CD8-positive, alpha-beta T cell (primary cell): ENCODE measurements at places on chromosomes 16 and 17.

DNA sequence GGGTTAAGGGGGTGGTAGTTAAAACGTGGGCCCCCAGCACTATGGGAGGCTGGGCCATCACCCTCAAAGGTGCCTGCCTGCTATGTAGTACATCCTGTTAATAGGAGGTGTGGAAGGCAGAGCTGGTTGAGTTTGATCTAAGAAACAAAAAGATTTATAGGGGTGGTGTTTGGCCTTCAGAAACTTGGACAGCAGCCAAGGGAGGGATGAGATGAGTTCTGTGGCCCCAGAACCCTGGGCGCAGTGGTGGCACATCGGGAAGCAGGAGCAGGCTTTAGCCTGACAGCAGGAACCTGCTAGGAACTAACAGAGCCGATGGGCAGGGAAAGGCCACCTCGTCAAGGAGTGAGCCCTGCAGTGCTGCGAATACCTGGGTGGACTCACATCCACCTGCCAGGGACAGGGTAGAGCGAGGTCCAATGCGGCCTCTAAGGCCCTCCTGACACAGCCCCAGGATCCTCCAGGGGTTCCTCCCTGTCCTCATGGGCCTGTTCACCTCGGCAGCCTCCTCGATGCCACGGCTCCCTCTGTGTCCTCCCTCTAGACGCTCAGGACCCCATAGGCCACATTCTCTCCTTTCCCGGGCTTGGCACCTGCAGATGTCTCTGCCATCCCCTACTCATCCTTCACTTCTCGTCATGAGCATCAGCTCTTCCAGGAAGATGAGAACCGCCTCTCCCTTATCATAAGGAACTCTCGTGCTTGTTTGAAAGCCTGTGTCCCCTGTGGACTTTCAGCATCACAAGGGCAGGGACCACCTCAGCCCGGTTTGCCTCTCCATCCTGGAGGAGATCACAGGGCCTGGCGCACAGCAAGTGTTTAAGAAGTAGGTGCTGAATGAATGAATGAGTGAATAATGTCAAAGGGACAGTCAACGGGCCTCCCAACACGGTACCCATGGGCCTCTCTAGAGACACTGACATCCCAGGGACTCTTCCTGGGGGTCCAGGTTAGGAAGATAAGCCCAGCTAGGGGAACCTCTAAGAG lies 103.5 kb upstream of the TNRC6C start:
- DNase-seq = no peak

GRCh38 chr16:83652943-83653342 lies 154.8 kb upstream of the HSBP1 start:
- DNase-seq = no peak

DNA sequence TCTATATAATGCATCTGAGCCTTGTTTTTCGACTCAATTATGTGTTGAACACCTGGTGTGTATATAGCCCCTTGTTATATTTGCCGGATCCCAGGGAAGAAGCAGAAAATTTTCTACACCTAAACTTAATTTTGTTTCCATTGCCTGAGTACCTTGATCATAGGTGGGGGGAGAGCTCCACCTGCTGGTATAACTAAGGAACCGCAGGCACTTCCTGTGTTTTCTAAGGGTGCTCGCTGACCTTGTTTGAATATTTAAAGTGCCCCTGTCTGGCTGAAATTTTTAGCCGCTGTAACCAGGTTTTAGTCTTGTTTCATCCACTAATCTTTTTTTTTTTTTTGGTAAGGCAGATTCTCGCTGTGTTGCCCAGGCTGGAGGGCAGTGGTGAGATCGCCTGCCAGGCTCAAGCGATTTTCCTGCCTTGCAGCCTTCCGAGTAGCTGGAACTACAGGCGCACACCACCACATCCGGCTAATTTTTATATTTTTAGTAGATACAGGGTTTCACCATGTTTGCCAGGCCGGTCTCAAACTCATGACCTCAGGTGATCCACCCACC lies 6.5 kb upstream of the NUBP1 start:
- DNase-seq = peak; percentile 48

- DNase-seq = no peak
These were observed 645 bp upstream of the GFOD2 start for GRCh38 chr16:67719778-67720144.

DNA sequence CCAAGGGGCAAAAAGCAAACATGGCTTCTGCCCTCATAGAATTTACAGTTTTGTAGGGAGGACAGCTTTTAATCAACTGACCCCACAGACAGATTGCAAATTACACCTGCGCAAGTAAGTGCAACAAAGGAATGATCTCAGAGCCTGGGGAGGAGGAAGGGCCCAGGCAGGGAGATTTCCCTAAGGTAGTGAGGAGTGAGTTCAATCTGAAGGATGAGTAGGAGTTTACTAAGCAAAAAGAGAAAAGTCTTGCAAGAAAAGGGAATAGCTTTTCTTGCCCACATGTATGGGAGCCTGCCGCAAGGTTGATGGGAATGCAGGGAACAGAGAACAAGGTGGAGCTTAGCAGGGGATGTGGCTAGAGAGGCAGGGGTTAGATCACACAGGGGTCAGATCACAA lies 1.6 kb upstream of the SOCS7 start:
- DNase-seq = no peak

DNA sequence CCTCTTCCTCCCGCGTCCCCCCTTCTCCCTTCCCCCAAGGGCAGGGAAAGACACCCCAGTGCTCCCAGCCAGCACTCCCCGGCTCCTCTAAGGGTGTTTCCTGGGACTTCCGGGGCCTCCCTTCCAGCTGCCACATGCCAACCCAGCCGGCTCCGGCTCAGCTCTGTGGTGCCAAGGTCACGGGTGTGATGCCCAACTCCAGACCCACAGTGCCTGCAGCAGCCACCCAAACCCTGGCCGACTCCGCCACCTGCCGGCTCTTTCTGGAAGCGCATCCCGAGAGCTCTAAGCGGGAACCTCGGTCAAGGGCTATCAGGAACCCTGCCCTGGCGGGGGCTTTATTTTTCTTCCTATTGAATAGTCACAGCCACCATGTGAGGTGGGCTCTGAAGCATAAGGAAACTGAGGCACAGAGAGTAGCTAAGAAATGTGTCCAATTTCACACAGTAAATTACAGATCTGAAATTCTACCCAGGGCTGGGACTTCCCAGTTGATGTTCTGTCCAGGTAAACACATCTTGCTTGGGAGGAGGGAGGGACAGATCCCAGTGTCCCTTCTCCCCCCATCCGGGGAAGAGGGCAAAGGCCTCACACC lies 3.3 kb upstream of the PPP1R1B start:
- peak; percentile 80 for DNase-seq

DNA sequence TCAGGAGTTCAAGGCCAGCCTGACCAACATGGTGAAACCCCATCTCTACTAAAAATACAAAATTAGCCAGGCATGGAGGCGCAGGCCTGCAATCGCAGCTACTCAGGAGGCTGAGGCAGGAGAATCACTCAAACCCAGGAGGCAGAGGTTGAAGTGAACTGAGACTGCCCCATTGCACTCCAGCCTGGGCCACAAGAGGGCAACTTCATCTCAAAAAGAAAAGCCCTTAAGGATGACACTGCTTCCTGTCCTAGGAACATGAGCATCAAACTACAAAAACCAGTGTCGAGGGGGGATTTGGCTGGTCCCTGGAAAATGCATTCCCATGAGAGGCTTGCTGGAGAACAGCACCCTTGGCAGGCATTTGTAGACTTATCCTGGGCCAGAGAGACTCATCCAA lies 449.5 kb upstream of the PSMD7 start:
- DNase-seq = no peak

DNA sequence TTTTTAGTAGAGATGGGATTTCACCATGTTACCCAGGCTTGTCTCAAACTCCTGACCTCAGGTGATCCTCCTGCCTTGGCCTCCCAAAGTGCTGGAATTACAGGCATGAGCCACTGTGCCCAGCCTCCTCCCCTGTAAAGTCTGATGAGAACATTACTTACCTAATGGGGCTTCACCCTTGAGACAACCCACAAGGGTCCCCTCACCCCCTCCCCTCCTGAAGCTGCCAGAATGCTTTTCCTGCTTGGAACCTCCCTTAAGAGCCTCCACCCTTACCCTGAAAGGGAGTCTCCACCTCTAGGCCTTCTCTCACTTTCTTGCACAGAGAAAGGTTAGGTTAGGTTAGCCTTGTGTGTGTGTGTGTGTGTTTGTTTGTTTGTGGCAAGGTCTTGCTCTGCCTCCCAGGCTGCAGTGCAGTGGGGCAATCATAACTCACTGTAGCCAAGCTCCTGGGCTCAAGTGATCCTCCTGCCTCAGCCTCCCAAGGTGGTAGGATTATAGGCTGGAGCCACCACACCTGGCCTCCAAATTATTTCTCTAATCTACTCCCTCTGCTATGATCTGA lies 8.9 kb downstream of the SLC5A11 start:
- no peak for DNase-seq

DNA sequence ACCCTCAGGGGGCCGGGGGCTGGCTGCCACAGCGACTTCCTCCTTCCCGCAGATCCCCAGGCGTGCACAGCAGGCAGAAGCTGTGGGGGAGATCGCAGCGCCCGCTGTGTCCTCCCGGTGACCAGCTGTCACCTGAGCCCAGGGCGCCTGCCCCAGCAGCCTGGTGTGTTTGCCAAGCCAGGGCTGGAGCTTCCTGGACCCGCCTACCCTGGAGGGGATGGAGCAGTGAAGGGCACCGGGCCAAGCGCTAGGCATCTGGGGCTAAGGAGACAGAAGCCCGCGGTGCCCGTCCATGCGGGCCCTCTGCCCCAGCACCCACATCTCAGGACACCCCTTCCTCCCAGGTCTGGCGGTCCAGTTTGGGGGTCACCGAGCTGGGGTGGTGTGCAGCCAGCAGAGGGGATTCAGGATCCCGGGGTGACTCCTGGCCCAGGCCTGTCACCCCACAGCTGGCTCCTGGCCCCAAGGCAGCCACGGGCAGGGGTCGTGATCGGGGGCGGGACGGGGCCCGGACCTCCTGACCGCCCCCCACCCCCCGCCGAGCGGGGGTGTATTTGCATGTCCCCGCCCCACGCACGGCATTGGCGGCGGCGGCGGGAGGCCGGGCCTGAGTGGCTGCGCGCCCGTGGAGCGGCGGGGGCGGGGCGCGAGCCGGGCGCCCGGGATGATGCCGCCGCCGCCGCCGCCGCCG lies at the start of gene RAB26:
Gene RAB26, plus strand, starts transcription at position 645 of the 691 bp plus-strand sequence. CDS start 159 bp downstream, outside the sequence.
- DNase-seq = peak; percentile 37

- DNase-seq = no peak
These were observed 8.8 kb upstream of the GJD3 start for GRCh38 chr17:40373324-40373723.

- no peak for DNase-seq
These were observed 22.0 kb downstream of the SALL1 start for GRCh38 chr16:51129105-51129504.

GRCh38 chr17:40542558-40543411 lies 22.5 kb downstream of the CCR7 start:
- no peak for DNase-seq

DNA sequence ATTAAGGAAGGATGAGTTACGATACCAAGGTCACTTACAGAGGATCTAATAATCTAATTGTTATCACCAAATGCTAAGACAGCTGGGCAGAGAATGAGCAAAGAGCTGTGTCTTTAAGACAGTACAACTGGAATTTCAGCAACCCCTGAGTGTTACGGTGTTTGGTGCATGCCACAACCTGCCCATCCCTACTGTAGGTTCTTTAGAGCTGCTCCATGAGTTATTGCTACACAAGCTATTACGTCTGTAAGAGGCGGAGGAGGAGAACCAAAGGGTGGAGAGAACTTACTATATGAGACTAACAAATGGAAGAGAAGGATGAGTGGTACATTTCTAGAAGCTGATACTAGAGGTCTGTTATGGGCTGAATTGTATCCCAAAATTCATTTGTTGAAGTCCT lies 14.2 kb upstream of the C17orf78 start:
- no peak for DNase-seq

GRCh38 chr17:50094753-50095619 lies at the start of gene PDK2:
PDK2 (plus strand) TSS chr17:50095351; CDS start chr17:50095436, 85 bp downstream.
- peak; percentile 95 for DNase-seq

GRCh38 chr16:67372664-67373063 lies 20.6 kb downstream of the TPPP3 start:
- peak; percentile 10 for DNase-seq

DNA sequence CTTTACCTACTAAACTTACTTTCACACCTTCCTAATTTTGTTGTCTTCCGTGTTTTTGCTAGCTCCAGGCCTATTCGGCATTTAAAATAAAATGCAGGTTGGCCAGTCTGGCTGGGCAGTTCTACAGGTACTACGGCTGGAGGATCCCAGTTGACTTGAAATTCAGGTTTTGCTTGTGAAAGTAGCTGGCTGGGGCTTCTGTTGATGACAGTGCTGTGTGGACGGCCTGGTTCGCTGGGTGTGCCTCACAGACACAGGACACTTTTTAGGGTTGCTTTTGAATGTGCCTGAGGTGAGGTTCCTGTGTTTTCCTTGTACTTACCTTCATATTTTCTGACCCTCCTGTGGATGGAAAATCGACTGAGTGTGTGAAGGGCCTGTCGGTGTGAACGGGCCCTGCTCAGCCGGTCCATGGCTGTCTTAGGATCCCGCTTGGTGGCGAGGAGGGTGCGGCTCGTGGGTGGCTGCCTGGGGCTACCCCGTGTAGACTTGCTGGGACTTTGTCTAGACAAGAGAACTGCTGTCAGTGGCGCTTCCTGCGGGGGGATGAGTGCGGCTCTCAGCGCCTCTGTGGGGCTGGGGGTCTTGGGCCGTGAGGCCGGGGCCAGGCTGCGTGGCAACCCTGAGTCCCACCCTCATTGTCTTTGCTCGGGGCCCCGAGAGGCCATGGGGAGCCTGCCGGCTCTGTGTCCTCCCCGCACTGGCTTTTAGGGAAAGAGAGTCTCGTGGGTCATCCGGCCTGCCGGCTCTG lies 18.7 kb upstream of the ZNF750 start:
- DNase-seq = no peak

DNA sequence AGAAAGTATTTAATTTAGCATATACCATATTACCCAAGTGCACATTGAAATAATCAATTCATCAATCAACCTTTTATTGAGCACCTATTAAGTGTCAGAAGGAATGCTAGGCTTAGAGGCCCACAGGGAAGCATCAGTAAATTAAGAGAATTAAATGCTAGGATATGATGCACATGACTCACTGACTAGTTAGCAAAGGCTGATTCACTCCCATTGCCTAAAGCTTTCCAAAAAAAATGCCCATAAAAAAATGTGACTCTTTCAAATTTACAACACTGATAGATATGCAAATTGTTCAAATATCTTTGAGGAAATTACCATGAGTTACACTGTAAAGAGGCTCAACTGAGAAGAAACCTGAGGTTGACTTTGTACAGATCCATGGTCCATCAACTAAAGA lies 883.3 kb downstream of the CDH11 start:
- DNase-seq = no peak

- DNase-seq = no peak
These were observed 51.5 kb downstream of the GPRC5B start for GRCh38 chr16:19833176-19833575.

GRCh38 chr16:19649980-19650379 lies 68.0 kb downstream of the KNOP1 start:
- no peak for DNase-seq

DNA sequence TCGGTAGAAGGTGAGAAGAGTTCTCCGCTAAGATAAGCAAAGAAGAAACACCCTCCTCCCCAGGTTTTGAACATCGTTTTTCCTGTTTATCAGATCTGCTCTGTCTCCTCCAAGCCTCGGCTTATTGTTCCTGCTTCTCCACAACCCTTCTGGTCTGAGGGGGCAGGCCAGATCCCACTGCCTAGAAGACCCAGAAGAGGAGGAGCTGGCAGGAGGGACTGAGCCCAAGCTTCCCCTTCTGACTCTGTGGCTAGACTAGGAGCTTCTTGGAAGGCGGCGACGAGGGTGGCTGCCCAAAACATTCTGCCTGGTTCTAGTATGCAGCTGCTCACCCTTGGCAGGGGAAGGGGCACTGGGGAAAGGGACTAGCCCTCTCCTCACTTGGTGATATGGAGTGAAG lies 5.2 kb upstream of the HOXB5 start:
- DNase-seq = no peak

GRCh38 chr17:15171167-15172047 lies 93.7 kb downstream of the PMP22 start:
- peak; percentile 9 for DNase-seq

- no peak for DNase-seq
These were observed 20.9 kb upstream of the MPRIP start for GRCh38 chr17:17021194-17021863.
